Ecto neural progenitor cell (in vitro differentiated cells): ENCODE measurements at places on chromosomes 7 and 10.
A peak's percentile ranks its signal among the peaks of the same experiment; 100 is the strongest.

GRCh38 chr7:73742753-73743641, 4.4 kb upstream of the ABHD11 start:
- peak; percentile 95 for DNase-seq

DNA sequence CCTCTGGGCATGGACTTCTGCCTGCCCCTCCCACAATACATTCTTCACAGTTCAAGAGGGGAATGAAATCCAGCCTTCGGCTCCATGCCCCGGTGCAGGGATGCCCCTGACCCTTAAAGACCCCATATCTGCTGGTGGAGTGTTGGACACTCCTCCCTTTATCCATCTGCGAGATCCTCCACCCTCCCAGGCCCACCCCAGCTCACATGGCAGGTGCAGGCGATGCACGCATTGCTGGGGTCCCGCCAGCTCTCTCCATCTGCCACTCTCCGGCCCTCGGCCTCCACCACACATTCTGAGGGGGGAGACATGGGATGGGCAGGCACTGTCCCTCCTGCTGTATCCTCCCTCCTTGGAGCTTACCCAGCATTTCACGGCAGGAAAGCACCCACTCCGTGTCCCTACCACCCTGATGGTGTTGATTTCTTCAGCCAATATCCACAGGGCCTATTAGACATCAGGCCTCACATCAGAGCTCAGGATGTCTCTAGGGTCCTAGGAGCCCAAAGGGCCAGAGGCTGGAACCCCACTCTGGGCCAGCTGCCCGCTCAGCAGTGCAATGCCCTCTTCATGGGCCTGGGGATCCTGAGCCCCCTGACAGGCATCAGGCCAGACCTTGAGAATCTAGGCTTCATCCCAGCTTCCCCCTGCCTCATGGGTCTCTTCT, 18.3 kb downstream of the ATP6V1F start:
- DNase-seq: no peak

DNA sequence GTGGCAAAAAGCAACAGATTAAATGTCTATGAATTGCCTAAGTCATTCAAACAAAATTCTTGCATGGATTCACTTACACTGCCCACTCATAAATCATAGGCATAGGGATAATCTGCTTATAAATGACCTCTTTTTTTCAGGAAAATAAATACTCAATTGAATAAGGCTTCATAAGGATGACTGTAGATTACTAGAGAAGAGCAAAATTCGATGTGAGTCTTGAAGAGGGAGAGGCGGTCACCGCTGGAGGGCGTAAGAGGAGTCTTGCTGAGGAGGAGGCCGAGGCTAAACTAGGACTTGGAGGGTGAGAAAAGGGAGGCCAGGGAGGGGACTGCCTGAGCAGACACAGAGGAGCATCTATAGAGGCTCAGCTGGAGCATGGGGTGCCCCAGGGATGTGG, 135.4 kb upstream of the RSU1 start:
- no peak for DNase-seq

DNA sequence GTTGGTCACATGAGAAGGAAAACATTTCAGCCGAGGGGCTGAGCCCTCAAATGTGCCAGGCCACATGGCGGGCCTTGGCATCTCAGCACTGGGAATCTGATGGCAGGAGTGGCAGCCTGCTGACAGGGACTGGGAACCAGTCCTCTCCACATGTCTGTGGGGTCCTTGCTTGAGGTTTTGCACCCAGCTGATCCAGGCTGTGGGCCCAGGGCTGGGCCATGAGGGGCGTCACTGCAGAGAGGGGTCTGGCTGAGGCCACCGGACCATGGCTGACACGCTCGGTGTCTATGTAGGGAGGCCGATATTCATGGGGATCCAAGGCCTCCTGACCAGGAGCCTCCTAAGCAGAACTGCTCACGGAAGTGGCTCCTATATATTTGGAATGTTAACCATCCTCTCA, 31.0 kb upstream of the PWWP2B start:
- no peak for DNase-seq

- DNase-seq: no peak
Observed at GRCh38 chr7:152608208-152608607, 67.7 kb downstream of the XRCC2 start.

- DNase-seq: no peak
Observed at GRCh38 chr7:108528183-108528712, 2.3 kb upstream of the PNPLA8 start.

- DNase-seq: no peak
Observed at GRCh38 chr7:156515911-156516790, 124.4 kb upstream of the RNF32 start.

DNA sequence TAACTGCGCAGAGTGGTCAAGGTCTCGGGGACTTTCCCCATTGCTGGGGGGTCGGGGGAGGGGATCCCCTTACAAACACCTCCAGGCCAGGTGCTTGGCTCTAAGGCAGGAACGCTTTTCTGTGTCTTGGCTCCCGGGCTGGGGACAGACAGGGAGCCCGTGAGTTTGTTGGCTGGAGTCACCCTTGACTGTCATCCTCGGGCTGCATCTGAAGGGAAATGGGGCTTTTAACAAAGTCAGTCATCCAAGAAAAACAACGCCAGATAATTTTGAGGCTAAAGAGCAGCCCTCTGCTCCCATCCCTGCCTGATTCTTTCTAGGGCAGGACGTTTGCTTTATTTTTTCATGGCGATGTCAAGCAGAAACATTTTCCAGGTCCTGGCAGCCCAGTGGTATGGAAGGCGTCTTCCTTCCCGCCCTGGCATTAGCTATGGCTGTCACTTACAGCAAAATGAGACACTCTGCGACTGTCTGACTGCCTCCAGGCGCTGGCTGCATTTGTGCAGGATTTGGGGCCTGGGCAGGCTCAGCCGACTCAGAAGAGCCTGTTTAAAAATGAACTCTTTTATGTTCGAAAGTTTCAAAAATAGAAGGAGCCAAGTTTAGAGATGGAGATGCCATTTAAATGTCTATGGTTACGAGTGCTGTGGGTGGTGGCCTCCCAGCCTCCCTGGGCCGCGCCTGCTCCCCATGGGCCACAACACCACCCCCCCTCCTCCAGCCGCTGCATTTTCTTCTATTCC, 54.7 kb upstream of the TNS3 start:
- DNase-seq: no peak
